ENCODE measurements at places on chromosomes 6 and 20. TPM values are rescaled to one million over a fixed set of nuclear protein-coding genes. Genes with fewer than 3 reads are reported as not detected.

The RFX6 gene
- total RNA-seq = not detected

The MRPS10 gene
- total RNA-seq = 109 TPM

The UBE3D gene
- 4.6 TPM for total RNA-seq

The NAPB gene
- 4.3 TPM for total RNA-seq

The SLA2 gene
- total RNA-seq = 0.27 TPM

The HAO1 gene
- total RNA-seq = not detected

The GSTA4 gene
- total RNA-seq = 83.6 TPM

The THBD gene
- total RNA-seq = 15.7 TPM

The CTSZ gene
- 349 TPM for total RNA-seq
